ENCODE measurements at places on chromosomes 6 and 20.

GRCh38 chr6:73790574-73790973 is 94.6 kb downstream of the CD109 start:
- no peak for DNase-seq

GRCh38 chr6:146498309-146498708 is 45.3 kb upstream of the RAB32 start:
- DNase-seq: no peak

DNA sequence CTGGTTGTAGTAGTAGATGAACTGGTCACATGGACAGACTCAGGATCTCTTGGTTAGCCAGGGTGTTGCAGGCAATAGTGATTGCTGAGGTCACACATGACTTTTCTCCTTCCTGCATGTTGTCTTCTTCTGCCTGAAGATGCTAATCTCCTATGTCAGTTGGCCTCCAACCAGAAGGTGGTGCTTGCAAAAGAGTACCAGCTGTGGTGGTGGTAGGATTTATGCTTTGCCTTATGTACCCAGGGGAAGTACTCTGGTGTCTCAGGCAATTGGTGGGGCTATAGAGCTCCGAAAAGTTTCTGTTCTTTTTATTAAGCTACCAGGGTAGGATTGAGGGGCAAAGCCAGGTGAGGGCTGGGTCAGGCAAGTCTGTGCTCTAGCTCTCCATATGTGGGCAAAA is 98.5 kb downstream of the CARMIL1 start:
- no peak for DNase-seq

DNA sequence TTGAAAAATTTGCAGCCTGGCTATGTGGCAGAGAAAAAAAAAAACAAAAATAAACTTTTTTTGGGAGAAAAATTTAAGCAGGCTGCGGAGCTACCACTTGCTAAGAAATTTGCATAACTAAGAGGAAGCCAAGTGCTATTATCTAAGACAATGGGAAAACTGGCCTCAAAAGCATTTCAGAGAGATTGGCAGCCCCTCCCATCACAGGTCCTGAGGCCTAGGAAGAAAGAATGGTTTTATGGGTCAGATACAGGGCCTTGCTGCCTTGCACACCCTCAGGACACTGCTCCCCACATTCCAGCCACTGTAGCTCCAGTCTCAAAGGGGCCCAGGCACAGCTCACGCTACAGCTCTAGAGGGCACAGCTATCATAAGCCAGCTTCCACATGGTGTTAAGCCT is 777.9 kb downstream of the TENT5A start:
- DNase-seq: no peak

- no peak for DNase-seq
These were observed 76.4 kb downstream of the KIZ start for GRCh38 chr20:21202259-21202658.

- DNase-seq: no peak
These were observed 104.4 kb upstream of the TAB2 start for GRCh38 chr6:149212892-149213801.

DNA sequence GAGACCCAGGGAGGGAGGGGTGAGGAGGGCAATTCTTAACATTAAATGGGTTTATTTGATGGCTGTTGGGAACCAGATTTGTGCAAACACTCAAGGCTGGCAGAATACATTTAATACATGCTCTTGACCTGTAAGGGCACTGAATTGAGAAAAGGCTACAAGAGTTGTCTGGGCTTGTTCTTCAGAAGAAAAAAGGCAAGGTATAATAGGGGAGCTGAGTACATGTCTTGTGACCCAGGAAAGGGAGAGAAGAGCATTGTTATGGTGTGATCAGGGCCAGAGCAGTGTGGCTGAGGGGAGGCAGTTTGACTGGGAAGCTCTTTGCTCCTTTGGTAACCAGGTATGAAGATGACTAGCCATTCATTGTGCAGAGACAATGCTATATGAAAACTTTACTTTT is 18.9 kb downstream of the KLHL31 start:
- DNase-seq: no peak

- no peak for DNase-seq
These were observed 1195.9 kb upstream of the MAP3K7 start for GRCh38 chr6:91782802-91783201.

DNA sequence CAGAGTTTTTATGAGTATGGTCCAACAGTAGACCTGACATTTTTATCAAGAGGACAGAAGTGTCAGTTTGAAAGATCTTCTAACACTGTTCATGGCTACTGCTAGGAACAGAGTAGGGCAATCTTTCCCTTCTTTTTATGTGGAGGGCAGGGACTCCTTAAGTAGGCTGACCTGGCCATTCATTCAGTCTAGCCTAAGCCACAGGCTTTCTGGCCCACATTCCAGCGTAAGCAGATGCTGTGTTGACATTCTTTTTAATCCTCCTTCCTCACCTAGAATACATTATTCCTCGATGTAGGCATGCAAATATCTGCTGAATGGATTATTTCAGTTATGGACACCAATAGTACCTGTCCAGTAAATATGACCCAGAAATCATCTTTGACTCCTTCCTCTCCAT is 188.3 kb downstream of the ATXN1 start:
- no peak for DNase-seq

DNA sequence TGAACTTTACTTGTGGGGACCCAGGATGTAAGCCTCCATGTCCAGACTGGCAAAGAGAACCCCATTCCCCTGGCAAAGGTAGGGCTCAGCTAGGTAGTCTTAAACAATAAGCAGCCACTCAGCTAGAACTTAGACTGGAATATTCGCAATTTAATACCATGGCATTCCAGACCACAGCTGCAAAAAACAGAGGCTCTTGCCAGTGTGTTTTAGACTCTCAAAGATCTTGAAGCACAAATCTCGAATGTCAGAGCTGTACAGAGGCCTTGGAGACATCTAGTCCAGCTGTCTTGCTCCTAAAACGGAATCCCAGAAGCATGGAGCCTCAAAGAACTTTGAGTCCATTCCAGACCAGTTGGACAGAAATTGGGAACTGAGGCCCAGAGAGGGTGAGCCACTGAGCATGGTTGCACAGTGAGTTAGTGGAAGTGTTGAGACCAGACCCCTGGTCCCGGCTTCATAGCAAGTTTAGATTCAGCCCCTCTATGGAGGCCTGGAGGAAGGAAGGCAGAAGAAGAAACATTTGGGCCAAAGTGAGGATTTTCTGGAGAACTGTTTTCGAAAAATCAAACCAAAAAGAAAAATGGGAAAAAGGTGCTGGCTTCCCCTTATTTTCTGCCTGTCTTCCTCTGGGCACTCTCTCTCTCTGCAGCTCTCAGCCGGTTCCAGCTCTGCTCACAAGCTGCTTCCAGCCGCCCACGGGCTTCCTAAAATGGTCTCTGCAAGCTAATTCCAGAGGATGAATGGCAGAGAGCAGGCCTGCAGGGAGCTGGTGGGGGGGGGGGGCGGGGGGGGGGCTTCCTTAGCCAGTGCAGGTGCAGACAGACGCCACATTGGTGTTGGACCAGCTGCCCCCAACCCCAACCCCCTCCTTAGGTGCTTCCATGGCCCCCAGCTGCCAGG is 32.4 kb downstream of the AAR2 start:
- DNase-seq: no peak

GRCh38 chr20:11063444-11063843 is 389.6 kb upstream of the JAG1 start:
- DNase-seq: no peak

GRCh38 chr6:39338397-39338796 is 15.9 kb upstream of the KCNK16 start:
- DNase-seq: no peak

DNA sequence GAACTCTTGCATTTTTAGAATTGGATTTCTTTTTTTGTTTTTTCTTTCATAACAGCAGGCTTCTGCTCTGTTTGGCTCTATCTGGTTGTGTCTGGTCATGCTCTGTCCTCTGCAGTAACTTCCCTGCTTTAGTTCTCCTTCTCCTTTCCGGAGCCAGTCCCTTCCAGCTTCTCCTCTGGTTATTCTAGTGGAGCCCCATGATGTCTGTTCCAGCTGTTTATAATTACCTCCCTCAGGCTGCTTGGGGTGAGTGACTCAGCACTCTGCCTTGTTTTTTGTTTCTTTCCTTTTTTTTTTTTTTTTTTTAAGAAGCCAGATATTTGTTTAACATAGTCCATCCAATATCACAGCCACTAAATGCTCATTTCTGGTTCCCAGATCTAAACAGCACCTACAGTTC is 409.6 kb downstream of the MAFB start:
- peak; percentile 35 for DNase-seq

DNA sequence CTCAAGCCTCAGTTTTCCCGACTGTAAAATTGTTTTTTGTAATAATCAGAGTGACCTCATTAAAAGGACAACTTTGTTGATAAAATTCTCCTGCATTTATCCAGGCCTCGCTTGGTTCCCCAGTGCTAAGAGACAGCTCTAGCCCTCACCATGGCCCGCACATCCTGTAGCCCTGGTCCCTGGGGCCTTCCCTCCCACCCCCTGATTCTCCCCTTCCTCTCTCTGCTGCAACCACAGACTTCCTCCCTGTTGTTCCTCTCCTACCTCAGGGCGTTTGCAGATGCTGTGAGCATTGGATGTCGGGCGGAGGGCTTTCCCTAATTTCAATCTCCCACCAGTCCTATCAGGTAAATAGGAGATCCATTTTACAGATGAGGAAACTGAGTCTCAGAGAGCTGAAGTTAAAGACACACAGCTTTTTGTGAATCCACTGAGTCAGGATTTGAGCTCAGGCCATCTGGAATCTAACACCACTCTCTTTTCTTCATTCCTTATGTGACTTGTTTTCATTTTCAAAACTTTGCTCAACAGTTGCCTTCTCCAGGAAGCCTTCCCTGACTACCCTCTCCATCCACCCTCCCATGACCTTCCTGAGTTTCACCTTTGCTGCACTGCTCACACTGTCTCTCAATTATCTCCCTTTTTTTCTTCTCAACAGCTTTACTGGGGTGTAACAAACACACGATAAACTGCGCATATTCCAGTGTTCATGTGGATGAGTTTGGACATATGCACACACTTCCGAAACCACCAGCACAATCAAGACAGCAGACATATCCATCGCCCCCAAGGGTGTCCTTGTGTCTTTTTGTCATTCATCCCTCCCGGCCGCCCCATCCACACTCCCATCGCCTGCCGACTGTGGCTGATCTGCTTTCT is 107.1 kb downstream of the CEBPB start:
- no peak for DNase-seq

DNA sequence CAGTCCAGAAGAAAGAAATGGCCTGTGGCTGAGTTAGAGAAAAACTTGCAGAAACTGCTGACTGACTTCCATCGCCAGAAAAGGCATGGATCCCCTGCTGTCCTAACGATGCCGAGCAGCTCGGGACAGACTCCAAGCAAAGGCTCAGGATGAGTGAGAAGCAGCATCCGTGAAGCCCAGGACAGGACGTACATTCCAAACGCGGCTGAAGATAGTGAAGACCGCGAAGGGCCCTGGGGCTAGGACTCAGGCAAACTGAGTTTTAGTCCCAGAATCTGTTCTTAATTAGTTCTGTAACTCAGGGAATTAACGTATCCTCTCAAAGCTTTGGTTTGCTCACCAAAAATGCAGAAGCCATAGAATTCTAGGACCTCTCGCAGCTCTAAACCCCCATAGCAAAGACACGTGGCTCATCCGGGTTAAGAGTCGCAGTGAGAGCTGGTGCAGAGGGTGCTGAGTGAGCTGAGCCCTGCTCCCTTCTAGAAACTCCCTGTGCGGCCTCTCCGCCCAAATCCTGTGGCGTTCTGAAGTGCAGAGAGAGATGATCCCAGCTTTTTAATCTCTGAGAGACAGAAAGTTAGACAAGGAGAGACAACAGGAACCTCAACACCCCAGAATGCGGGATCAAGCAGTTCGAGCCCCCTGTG is 132.9 kb upstream of the THBS2 start:
- DNase-seq: no peak

Data from NCI-H345 (cell line).